ENCODE measurements at places on chromosomes 4 and X.

DNA sequence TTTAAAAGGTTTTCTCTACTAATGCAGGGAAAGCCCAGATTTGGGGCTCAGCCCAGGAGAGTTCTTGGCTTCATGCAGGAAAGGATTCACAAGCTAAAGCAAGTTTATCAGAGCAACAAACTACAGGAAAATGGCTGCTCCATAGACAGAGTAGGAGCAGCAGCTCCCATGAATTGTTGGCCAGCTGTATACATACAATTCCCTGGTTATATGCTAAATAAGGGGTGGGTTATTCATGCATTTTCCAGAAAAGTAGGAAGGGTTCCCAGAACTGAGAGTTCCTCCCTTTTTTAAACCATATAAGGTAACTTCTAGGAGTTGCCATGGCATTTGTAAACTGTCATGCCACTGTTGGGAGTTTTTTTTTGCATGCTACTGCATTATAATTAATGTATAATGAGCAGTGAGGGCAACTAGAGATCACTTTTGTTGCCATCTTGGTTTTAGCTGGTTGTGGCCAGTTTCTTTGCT is 2.6 kb downstream of the C4orf33 start:
- no peak for DNase-seq

GRCh38 chr4:172813359-172813923 is 355.2 kb upstream of the GALNT7 start:
- DNase-seq, result no peak

- DNase-seq, result no peak
These were observed 1.4 kb upstream of the MAN2B2 start for GRCh38 chr4:6573551-6573950.

DNA sequence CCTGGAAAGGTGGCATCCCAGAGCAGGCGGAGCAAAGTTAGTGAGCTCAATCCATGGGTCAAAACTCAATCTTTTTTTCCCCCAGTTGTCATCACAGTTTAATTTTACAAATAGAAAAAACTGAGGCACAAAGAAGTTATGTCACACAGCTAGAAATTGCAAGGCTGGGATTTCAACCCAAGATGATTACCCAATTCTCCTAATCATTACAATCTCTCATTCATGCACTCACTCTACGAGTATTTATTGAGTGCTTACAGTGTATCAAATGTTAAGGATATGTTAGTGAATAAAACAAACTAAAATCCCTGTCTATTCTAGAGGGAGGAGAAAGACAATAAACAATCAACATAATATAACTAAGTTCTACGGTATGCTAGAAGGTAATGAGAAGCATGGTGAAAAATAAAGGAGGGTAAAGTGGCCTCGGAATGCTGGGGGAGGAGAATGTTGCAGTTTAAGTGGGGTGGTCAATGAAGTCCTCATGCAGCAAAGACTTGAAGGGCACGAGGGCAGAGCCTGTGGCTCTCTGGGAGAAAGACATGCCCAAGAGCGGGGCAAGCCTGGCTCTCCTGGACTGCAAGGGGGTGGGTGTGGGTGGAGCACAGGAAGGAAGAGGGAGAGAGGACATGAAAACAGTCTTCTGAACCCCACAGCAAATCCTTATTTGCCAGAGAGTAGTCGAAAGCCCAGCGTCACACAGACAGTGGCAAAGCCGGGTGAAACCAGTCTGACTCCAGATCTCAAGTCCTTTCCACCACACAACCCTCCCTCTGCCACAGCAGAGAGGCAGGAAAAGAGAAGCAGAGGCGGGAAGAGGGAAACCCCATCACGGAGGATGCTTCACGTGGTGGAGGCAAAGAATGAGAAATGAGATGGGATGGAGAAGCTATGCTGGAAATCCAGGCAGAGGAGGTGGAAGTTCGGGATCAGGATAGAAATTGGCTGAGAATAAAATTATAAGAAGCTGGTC is 48.3 kb downstream of the RAB33B start:
- DNase-seq, result no peak

DNA sequence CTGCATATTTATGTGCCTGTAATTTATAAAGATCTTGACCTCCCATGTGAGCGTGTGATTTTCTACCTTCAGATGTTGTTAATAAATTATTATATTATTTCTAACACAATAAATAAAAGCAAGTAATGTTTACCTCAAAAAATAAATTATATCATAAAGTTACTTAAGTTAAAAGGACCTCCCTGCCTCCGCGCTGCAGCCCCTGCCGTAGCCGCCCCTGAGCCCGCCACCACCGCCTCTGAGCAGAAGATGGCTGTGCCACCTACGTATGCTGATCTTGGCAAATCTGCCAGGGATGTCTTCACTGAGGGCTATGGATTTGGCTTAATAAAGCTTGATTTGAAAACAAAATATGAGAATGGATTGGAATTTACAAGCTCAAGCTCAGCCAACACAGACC is 119.6 kb upstream of the BRWD3 start:
- DNase-seq, result no peak

GRCh38 chrX:110286106-110286505 is 31.8 kb downstream of the AMMECR1 start:
- DNase-seq, result no peak

GRCh38 chr4:95546866-95547714 is 1.7 kb downstream of the UNC5C start:
- no peak for DNase-seq

- no peak for DNase-seq
These were observed 95.2 kb upstream of the RPS6KA3 start for GRCh38 chrX:20361890-20362262.

- DNase-seq, result no peak
These were observed 50.2 kb downstream of the JAKMIP1 start for GRCh38 chr4:6150046-6150735.

DNA sequence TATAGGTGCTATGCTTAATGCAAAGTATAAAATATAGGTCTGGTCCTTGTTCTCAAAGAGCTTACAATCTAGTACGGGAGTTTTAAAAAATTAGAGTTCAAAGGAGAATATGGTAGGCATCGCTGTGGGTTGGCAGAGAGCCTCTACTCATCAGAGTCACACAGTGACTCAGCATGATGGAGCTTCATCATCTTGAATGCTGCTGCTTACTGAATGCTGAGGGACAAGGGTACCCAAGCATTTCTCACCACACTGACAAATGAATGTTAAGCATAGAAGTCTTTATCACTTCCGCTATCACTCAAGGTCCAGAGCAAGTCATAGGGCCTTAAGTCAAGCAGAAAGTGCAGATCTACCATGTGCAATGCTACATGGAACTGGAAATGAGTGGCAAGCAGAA is 268.6 kb upstream of the IGFBP7 start:
- DNase-seq, result no peak

- no peak for DNase-seq
These were observed 143.7 kb downstream of the RASL11B start for GRCh38 chr4:53005808-53006207.

- DNase-seq, result no peak
These were observed 10.0 kb upstream of the PPA2 start for GRCh38 chr4:105483840-105484239.

- no peak for DNase-seq
These were observed 56.6 kb downstream of the AFM start for GRCh38 chr4:73538162-73538561.

- no peak for DNase-seq
These were observed 204.5 kb downstream of the FMR1NB start for GRCh38 chrX:148185631-148186030.

All from anterior cingulate cortex (tissue), 58 donors.